H4 (cell line): ENCODE measurements at places on chromosomes 7 and 10. TPM values are rescaled to one million over a fixed set of nuclear protein-coding genes. Genes with fewer than 3 reads are reported as not detected.

GRCh38 chr7:15402436-15403136 lies 159.2 kb downstream of the AGMO start:
- no peak for DNase-seq

DNA sequence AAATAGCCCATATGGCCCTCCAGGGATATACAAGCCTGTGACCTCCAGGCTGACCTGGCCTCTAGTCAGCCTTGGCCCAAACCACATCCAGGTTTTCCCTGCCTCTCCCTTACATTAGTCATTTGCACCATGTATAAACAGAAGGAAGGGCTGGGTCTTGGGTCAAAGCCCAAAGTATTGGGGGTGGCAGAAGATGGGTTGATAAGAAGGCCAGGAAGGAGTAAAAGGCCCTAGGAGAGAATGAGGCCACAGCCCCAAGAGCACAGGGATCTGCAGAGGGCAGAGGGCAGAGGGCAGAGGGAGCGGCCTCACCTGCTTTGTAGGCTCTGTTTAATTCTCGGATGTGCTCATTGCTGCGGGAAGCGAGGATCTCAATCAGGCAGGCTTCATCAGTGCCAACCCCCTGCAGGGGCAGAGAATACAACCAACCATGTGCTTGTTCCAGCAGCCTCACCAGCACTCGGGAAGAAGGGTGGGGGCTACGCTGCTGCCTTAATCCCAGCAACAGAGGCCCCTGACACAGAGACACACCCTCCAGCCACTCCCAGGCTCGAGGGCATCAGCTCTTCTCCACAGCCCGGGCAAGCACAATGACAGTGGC lies 31.3 kb downstream of the PLAC9 start:
- DNase-seq = peak; percentile 53

DNA sequence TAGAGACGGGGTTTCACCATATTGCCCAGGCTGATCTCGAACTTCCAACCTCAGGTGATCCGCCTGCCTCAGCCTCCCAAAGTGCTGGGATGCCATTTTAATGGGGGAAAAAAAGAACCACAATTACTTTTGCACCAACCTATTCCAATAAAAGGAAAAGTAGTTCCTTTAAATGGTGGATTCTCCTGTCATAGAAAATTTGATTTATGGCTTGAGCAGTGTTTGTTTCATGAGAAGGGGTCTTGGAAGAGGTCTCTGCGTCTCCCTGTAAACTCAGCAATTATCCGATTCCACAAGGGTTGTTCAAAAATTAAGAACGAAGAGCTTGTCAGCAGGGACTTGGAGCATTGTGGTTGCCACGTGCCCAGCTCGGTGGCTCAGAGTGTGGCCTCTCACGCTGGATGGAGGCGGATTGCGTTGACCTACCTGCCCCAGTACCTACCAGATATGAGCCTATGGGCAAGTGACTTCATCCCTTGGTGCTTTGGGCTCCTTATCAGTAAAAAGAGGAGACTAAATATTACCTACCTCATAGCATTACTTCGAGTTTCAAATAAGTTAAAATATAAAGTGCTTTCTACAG lies 2.8 kb upstream of the TRIP6 start:
- DNase-seq = no peak

DNA sequence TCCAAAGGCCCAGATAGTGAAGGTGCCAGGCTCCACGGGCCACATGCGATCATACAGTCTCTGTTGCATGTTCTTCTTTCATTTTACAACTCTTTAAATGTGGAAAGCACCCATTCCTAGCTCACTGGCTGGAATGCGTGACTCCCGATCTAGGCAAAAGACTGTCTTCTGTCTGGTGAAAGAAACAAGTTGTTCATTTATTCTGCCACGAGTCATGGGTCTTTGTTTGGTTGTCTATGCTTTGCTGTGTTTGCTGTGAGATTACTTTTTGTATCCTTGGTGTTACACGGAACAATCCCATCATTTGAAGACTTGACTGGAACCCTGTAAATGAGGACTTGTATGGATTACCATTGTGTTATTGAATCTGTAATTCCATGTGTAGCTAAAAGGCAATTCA lies 41.9 kb downstream of the NPVF start:
- DNase-seq = no peak

DNA sequence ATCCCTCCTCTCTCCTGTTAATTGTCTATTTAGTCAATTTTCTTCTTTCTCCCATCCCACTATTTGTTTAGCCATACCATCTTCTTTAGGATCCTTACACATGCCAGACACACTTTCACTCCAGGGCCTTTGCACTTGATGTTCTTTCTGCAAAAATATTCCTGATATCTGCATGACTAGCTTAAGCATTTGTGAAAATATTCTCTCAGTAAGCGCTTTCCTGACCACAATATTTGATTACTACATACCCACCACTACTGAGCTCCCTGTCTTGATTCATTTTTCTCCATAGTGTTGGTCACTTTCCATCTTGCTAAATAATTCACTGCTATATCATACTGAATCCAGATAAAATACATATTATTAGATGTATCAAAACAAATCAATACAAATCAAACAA lies 75.1 kb downstream of the SEMA3D start:
- DNase-seq = no peak

- no peak for DNase-seq
These were observed 124.4 kb upstream of the STK17A start for GRCh38 chr7:43458330-43459018.

RASA4B gene
- total RNA-seq = 0.83 and 2.6 TPM in 2 replicates

DNA sequence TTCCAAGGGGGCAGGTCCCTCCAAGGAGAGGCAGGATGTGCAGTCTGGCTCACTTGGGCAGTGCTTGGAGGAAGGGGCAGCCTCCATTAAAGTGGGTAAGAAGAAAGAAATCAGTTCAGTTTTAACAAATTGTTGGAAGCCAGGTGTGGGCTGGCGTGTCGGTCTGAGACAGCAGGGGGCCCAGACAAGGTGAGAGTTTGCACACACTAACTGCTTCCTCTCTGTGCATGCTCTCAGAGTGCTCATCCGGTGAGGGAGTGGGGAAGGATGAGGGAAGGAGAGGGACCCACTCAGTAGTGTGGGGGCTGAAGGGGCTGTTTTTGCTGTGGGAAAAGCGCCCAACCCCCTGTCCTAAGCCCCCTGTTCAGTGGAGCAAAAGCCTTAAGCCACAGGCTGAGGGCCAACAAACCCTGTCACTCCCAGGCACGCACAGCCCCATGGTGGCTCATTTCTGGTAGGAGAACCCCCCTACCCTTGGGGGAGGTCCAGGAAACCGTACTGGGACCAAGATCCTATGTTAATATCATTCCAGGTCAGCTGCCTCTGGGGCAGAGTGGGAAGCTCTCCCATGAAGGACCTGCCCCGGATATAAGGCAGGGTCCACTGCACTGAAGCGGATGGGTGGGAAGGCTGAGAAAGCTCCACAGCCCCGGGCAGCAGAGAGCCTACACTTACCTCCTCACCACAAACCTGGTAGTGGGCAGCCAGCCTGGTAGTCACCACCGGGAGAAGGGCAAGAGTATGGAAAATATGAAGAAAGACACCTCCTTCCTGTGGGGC lies 5.1 kb upstream of the PCBD1 start:
- DNase-seq = no peak

- DNase-seq = no peak
These were observed 158.6 kb upstream of the PITRM1 start for GRCh38 chr10:3331187-3331586.

GFRA1 gene
- total RNA-seq = 1.7 and 2.6 TPM in 2 replicates

- no peak for DNase-seq
These were observed 17.9 kb upstream of the ZNF32 start for GRCh38 chr10:43666552-43666951.

- DNase-seq = no peak
These were observed 42.7 kb downstream of the LRRC18 start for GRCh38 chr10:48896756-48897440.

ZNF804B gene
- total RNA-seq = 0.10 and 0.17 TPM in 2 replicates

GRCh38 chr10:97923057-97923456 lies 73.4 kb downstream of the GOLGA7B start:
- no peak for DNase-seq

DNA sequence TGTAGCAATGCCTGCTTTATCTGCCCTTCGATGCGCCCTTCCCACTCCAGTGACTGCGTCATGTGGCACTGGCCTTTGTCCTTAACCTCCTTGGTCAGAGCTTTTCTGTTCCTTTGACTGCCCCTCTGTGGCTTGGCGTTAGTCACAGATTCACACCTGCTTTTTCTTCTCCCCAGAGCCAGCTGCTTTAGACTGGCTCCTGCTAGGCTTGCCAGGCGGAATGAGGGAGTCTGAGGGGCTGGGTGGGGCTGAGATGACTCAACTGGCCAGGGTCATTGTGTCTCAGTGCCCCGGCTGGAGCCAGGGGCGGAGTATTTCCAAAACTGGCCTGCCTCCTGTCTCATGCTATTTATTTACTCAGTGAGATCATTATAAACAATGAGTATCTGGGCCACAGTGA lies 194.1 kb downstream of the EMX2 start:
- peak; percentile 26 for DNase-seq

GRCh38 chr7:138980563-138981291 lies 462 bp downstream of the KIAA1549 start:
- DNase-seq = no peak

DNA sequence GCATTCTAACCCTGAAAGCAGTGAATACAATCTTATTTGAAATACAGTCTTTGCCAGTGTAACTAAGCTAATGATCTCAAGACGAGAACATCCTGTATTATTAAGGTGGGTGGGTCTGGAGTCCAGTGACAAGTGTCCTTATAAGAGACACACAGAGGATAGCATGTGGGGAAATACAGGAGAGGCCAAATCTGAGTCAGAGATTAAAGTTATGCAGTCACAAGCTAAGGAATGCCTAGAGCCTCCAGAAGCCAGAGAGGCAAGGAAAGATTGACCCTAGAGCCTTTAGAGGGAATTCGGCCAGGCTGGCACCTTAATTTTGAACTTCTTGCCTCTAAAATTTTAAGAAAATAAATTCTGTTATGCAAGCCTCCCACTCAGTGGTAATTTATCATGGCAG lies 87.5 kb upstream of the HGF start:
- DNase-seq = no peak

DNA sequence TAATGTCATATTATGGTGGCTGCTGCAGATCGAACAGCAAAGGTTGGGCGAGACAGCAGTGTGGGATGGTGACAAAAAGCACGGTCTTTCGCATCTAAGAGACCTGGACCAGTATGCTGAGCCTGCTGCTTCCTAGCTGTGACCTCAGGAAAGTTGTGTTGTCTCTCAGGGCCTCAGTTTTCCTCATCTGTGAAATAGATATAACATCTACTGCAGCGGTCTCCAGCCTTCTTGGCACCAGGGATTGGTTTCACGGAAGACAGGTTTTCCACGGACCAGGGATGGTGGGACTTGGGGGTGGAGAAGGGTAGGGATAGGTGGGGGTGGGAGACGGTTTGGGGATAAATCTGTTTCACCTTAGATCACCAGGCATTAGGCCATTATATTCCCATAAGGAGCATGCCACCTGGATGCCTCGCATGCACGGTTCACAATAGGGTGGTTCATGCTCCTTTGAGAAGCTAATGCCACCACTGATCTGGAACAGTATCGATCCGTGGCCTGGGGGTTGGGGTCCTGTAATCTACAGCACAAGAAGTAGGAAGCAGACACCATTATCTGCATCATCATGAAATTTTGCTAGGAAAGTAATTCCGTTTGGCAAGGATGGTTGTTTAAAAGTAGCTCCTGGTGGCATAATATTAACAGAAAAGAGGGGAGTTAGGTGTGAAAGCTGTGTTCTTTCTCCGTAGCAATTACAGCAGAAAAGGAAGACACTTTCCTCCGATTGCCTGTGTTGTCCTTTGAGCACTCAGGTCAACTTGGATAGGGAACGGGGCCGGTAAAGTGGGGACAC lies 10.8 kb downstream of the KLF6 start:
- DNase-seq = no peak

CACNB2 gene
- 0.62 and 1.2 TPM in 2 replicates for total RNA-seq

H2BK1 gene
- total RNA-seq = 0.64 TPM in 1 of 2 replicates, not detected in the other

GRCh38 chr7:140673774-140674155 lies 1.0 kb downstream of the ADCK2 start:
- DNase-seq = no peak

CRYGN gene
- not detected in 2 replicates for total RNA-seq

- DNase-seq = no peak
These were observed 45.9 kb upstream of the ANTXRL start for GRCh38 chr10:46240684-46241565.
